ENCODE measurements at places on chromosomes 6 and 20. TPM values are rescaled to one million over a fixed set of nuclear protein-coding genes. Genes with fewer than 3 reads are reported as not detected.
A peak's percentile ranks its signal among the peaks of the same experiment; 100 is the strongest.

Gene RIPOR3
- total RNA-seq: not detected

Gene RAB44
- 0.11 TPM for total RNA-seq

Gene BEND3
- 4.8 TPM for total RNA-seq

Gene SIRPD
- not detected for total RNA-seq

Gene SAMD3
- not detected for total RNA-seq

Gene TREML1
- total RNA-seq: not detected

Gene MRPS26
- total RNA-seq: 43.9 TPM

Gene DEFB128
- not detected for total RNA-seq

- DNase-seq: no peak
Measured at GRCh38 chr20:12255461-12255970, 337.8 kb downstream of the BTBD3 start.

- DNase-seq: no peak
Measured at GRCh38 chr20:41158082-41158625, 20.8 kb downstream of the PLCG1 start.

- peak; percentile 64 for DNase-seq
Measured at GRCh38 chr6:95431637-95432228, 145.6 kb upstream of the MANEA start.

DNA sequence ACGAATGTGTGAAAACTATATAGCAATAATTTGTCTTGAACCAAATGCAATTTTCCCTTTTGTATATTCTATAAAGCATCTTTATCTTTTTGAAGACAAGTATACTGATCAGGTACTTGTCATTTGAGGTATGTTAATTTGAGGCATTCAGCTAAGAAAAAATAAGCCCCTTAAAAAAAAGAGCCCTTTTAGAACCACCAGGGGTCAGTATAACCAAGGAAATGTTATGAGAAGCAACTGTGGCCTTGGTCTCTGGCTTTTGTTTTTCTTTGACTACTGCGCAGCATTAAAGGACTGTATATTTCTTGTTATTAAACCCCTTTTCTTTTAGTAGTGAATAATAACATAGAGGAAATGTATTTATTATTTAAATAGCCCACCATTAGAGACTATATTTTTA lies 43.1 kb downstream of the CD109 start:
- DNase-seq: peak; percentile 79

DNA sequence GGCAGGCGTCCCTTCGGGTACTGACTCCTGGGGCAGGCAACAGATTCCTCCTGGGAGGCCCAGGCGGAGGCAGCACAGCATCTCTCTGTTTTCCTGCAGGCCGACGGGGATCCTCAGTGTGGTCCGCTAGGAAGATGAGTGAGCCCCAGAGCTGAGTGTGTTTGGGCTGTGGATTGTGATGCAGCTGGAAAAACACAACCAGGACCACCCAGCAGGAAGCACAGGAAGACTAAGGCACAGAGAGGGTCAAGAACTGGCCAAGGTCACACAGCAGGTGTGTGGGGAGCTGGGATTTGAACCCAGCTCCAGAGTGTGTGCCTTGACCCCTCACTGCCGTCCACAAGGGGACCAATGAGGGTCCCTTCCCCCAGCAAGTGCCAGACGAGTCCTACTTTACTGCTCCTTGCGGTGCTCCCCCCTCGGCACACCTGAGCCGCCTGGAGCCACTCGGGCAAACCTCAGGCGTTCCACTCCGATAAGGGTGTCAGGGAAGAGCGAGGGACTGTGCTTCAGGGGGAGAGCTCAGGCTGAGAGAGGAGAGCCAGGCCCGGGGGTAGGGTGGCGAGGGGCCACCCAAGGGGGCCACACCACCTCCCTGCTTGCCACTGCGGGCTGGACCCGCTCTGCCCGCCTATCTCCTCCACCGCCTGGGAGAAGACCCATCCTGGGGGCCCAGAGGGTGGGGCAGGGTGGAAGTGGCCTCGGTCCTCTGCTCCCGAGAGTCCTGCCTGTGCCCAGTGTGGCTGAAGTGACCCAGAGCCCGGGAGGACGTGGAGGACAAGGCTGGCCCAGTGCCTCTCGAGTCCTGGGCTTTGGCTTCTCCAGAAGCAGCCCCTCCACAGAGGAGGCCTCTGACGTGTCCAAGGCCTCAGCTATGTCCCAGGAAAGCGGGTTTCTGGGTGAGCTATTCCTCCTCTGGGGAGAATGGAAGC lies 63.3 kb downstream of the YTHDF1 start:
- no peak for DNase-seq

DNA sequence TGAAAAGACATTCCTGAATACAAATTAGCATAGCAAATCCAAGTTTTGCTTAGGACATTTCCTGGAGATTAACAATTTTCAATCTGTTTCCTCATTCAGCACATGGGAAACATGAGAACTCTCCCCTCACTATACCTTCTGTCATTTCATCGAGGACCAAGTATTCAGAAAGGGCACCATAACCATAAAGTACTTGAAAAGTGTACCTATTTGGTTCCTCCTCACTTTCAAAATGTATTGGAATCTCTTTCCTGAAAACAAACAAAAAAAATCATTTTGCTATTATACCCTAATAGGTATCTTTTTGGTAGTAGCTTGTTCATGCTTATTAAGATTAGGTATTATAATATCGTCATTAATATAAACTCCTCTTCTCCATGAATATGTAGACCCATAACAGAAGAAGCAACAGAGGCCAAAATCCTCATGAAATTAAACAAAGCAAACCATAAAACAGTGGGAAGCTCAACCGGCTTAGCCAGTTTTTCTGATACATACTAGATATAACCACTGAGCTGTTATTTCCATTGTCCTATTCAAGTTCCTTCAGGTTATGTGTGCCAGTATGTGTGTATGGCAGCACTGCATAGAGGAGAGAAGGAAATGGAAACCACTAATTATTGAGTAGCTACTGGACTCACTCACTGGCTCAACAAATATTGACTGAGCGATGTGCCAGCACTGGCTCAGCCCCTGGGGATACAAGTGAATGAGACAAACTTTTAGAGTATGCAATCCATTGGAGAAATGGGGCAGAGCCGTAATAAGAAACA lies 274.0 kb downstream of the MAFB start:
- no peak for DNase-seq

- DNase-seq: no peak
Measured at GRCh38 chr6:42450477-42451332, 1.0 kb downstream of the TRERF1 start.

GRCh38 chr20:11682285-11682684 lies 235.4 kb upstream of the BTBD3 start:
- DNase-seq: no peak

DNA sequence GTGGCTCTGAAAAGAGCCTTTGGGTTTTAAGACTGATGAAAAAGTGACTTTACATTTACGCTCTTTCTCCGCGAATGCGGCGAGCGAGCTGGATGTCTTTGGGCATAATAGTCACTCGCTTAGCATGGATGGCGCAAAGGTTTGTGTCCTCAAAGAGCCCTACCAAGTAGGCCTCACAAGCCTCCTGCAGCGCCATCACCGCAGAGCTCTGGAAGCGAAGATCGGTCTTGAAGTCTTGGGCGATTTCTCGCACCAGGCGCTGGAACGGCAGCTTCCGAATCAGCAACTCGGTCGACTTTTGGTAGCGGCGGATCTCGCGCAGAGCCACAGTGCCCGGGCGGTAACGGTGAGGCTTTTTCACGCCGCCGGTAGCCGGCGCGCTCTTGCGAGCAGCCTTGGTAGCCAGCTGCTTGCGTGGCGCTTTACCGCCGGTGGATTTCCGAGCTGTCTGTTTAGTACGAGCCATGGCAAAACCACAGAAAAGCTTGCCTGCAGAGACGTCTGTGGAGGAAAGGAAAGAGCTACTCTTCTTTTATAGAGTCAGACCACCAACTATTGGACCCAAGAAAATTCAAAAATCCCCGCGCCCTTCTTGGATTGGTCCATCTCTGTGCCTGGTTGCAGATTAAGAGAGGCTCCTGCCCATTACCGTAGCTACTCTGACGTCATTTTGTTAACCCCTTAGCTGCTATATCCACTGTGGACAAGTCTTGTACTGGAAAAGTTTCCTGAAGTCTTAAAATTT lies 55.5 kb upstream of the HFE start:
- peak; percentile 96 for DNase-seq

DNA sequence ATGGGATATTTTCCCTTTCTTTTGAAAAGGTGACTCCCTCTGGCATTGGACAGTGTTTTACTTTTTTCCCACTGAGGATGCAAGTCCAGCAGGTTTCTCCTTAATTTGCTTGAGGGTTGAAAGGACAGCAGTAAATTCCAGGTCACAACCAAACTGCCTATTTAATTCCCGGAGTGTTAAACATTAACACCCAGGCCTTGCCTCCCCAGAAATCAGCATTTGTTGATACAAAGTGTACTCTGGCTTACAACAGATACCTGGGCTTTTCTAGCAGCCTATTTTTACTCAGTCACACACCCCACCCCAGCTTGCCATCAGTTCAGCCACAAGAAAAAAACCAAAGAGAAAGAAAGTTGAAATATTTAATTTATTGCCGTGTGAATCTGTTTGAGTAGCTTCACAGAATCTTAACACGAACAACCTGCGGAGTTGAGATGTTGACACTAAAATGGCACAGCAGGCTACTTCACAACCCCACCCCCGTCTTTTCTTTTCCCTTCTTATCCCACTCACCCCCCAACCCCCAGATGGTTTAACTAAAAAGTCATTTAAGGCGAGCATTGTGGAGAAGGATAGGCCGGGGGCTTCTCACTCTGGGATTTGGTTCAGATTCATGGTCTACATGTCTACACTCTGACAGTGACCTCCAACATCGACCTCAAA lies 45.7 kb downstream of the MYLIP start:
- no peak for DNase-seq

DNA sequence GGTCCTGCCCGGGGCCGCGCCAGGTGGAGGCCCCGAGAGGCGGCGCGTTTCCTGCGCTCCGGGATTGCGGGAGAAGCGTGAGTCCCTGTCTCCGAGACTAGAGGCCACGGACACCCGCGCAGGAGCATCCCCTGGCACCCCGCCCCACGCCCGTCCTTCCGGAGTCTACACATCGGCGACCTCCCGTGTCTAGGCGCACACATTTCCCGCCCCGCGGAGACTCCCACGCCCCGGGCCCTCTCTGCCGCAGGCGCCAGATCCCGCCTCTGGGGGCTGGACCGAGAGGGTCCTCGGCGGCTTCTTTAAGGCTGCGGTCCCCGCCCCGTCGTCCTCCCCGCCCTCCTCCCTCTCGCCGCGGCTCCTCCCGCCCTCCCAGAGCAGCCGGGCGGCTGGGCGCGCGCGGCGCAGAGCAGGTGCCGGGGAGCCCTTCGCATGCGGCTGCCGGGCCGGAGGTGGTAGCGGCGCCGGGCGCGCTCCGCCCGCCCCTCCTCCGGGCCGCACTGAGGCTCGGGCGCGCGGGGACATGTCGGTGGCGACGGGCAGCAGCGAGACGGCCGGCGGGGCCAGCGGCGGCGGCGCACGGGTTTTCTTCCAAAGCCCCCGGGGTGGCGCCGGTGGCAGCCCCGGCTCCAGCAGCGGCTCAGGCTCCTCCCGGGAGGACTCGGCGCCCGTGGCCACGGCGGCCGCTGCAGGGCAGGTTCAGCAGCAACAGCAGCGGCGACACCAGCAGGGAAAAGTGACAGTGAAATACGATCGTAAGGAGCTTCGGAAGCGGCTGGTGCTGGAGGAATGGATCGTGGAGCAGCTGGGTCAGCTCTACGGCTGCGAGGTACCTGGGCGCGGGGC lies at the start of gene PPP1R14C:
TSS of gene PPP1R14C (plus strand) at position 375 of the 846 bp plus-strand sequence. CDS start at position 524, 149 bp downstream.
- DNase-seq: no peak

- DNase-seq: no peak
Measured at GRCh38 chr6:107531868-107532267, 42.0 kb downstream of the SOBP start.

DNA sequence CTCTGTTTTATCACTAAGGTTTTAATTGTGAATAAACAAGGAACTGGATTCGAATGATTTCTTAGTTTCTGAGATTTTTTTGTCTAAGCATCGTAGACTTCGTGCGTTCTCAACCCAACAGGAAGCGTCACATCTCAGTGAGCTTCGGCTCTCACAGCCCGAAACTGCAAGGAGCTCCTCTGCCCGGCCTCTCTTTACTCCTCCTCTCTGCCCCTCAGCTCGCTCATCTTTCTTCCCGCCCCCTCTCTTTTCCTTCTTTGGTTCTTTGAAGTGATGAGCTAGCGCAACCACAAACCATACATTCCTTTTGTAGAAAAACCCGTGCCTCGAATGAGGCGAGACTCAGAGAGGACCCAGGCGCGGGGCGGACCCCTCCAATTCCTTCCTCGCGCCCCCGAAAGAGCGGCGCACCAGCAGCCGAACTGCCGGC lies 480 bp upstream of the NT5E start:
- DNase-seq: peak; percentile 47

DNA sequence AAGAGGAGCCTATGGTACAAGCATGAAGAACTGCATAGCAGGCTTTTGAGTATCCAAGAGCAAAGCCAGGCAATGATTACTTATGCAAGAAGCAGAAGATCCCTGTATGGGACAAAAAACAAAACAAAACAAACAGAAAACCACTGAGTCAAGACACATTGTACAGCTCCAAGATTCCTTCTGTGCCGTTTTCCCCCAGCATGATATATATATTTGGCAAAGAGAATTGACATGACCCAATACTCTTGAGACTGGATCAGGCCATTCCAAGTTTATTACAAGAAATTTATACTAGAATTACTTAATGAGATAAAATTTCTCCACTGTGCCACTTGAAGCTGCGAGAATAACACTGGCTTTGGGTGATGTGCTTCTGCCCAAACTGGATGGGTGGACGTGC lies 65.5 kb downstream of the TRMT11 start:
- no peak for DNase-seq

DNA sequence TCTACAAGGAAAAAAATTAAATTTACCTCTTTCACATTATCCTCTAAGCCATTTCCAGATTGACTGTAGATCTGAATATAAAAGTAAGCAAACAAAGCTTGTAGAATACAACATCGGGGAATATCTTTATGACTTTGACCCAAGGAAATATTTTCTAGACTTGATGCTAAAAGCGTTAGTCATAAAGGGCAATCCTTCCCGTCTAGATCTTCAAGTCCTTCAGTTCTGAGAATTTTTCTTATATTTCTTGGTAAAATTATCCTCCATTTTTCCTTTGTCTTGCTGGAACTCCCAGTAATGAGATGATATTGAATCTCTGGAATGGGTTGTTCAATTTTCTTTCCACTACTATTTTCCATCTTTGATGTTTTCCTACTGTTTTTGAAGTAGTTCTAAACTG lies 77.8 kb upstream of the ZNF184 start:
- no peak for DNase-seq

DNA sequence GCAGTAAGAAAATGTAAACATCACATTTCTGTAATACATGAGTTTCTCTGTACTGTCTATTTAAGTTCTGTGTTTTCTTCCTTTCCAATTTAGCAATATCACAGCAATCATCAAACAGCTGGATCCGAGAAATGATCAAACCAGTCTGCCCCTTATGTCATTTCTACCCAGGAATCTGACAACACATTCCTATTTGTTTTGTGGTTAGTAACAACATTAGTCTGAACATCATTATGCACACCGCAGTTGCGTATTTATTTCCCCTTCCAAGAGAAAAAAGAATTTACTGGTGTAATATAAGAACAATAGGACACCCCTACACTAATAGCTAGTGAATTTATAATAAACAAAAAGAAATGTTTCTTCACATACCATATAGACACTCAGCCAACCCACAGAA lies 179.5 kb downstream of the BTBD9 start:
- DNase-seq: no peak

DNA sequence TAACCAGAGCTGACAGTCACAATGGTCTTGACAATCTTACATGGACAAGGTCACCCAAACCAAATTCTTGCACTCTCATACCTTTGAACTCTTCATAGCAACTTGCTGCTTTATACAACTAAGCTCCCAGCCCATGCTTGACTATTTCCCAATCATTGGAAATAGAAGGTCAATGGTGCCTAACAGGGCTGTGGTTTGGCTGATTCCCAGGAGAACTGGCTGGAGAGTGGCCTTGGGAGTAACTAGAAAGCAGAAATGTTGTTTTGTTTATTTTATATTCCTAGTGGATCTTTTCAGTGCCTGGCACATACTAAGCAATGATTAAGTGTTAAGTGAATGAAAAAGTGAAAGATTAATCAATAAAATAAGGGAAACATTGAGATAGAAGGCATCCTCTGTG lies 3.0 kb downstream of the SPINT4 start:
- no peak for DNase-seq

Data from endothelial cell of umbilical vein (primary cell).